ENCODE measurements at places on chromosomes 1 and 21. TPM values are rescaled to one million over a fixed set of nuclear protein-coding genes. Genes with fewer than 3 reads are reported as not detected.

DNA sequence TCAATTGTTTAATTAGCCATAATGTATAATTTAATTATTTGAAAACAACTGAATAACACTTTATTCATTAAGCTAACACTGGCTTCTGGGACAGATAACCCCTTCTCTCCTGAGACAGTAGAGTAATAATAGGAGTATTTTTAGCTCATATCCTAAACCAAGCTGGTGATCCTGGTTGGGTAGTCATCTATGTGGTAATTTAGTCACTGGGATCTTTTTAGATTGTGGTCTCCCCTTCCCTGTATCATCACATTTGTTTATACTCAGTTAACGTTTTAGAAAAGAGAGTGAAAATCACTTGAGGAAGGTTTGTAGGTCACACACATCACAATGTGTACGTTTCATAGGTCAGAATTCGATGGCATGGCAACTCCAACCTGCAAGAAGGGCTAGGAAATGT, 1356.6 kb upstream of the ADGRL2 start:
- H3K4me1 ChIP-seq: no peaks in the 10 kb centered on the region
- no peaks in the 10 kb centered on the region for H3K36me3 ChIP-seq
- H3K27ac ChIP-seq: no peak overlapping the region
- no peaks in the 10 kb centered on the region for H3K27me3 ChIP-seq

DNA sequence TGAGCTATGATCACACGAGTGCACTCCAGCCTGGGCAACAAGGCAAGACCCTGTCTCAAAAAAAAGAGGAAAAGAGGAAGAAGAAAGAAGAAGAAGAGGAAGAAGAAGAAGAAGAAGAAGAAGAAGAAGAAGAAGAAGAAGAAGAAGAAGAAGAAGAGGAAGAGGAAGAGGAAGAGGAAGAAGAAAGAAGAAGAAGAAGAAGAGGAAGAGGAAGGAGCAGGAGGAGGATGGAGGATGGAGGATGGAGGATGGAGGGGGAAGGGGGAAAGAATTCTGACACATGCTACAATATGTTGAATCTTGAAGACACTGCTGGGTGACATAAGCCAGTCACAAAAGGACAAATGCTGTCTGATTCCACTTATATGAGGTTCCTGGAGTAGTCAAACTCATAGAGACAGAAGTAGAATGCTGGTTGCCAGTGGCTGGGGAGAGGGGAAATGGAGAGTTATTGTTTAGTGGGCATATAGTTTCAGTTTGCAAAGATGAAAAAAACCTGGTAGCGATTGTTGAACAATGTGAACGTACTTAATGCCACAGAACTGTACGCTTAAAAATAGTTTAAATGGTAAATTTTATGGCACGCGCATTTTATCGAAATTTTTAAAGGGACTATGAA, 47.3 kb upstream of the COA6 start:
- H3K36me3 ChIP-seq: no peaks in the 10 kb centered on the region
- no peaks in the 10 kb centered on the region for H3K4me1 ChIP-seq

GRCh38 chr1:229557200-229557850, 1.2 kb downstream of the ABCB10 start:
- peaks cover 3% of the 10 kb centered on the region for H3K4me1 ChIP-seq
- peak overlapping the region; percentile 94 for H3K27ac ChIP-seq
- H3K36me3 ChIP-seq: no peaks in the 10 kb centered on the region
- H3K27me3 ChIP-seq: no peaks in the 10 kb centered on the region

VN1R5 gene
- not detected for total RNA-seq

- H3K27ac ChIP-seq: peak overlapping the region; percentile 95
- H3K4me3 ChIP-seq: no peak overlapping the region
- no peaks in the 10 kb centered on the region for H3K27me3 ChIP-seq
- H3K4me1 ChIP-seq: peaks cover 34% of the 10 kb centered on the region
Measured at GRCh38 chr21:44866780-44867179, 6.7 kb downstream of the PTTG1IP start.

RCOR3 gene
- total RNA-seq: 10.3 TPM

CNR2 gene
- total RNA-seq: not detected

LCE6A gene
- total RNA-seq: not detected

LGR6 gene
- 26.0 TPM for total RNA-seq

GRCh38 chr1:149937759-149938158, 1.1 kb upstream of the MTMR11 start:
- peak overlapping the region; percentile 82 for H3K27ac ChIP-seq
- DNase-seq: no peak
- H3K4me1 ChIP-seq: peaks cover 27% of the 10 kb centered on the region
- H3K4me3 ChIP-seq: peak overlapping the region; percentile 93

- H3K4me3 ChIP-seq: no peak overlapping the region
- no peak for DNase-seq
- no peaks in the 10 kb centered on the region for H3K4me1 ChIP-seq
- no peak overlapping the region for H3K27ac ChIP-seq
- no peaks in the 10 kb centered on the region for H3K27me3 ChIP-seq
- H3K36me3 ChIP-seq: no peaks in the 10 kb centered on the region
Measured at GRCh38 chr1:207965392-207966387, 54.8 kb upstream of the CD34 start.

SUCO gene
- 7.8 TPM for total RNA-seq

DNA sequence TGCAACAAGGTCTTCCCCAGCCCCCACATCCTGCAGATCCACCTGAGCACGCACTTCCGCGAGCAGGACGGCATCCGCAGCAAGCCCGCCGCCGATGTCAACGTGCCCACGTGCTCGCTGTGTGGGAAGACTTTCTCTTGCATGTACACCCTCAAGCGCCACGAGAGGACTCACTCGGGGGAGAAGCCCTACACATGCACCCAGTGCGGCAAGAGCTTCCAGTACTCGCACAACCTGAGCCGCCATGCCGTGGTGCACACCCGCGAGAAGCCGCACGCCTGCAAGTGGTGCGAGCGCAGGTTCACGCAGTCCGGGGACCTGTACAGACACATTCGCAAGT, 3.8 kb downstream of the ZBTB18 start:
- no peaks in the 10 kb centered on the region for H3K4me1 ChIP-seq
- no peak overlapping the region for H3K4me3 ChIP-seq
- DNase-seq: no peak
- no peaks in the 10 kb centered on the region for H3K27me3 ChIP-seq

- H3K4me1 ChIP-seq: no peaks in the 10 kb centered on the region
- no peak overlapping the region for H3K4me3 ChIP-seq
- H3K27ac ChIP-seq: no peak overlapping the region
- no peaks in the 10 kb centered on the region for H3K27me3 ChIP-seq
Measured at GRCh38 chr1:186772228-186772627, 56.5 kb upstream of the PLA2G4A start.

DNA sequence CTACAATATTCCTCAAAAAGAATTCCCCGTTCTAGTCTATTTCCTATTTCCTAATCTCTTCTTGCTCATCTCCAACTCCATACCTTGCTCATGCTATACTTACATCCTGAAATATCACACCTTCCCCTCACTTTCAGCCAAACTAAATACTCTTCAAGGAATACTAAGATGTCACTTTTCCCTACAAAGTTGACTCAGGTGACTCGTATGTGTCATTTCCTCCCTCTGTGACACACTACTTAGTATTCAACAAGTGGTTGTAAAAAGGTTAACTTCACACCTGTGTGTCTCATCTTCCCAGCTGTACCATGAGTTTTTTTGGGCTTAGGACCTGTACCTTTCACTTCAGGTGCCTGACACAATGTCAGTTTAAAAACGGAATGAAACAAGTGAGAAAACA, 81.9 kb upstream of the LBR start:
- no peaks in the 10 kb centered on the region for H3K4me1 ChIP-seq
- no peaks in the 10 kb centered on the region for H3K27me3 ChIP-seq
- DNase-seq: no peak
- peaks cover 7% of the 10 kb centered on the region for H3K36me3 ChIP-seq

DNA sequence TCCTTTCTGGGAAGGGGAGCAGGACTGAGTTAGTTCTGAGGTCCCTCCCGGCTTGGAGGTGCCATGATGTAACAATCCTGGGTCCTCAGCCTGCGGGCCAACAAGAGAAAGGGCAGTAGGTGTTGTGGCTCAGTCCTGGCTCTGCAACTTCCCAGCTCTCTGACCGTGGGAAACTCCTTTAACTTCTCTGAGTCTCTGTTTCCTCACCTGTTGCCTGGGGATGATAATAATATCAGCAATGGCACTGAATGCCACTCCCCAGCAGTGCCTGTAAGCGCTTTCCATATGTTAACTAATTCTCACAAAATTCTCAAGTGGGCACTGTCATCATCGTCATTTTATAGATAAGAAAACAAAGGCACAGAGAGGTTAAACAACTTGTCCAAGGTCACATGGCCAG, 2.3 kb downstream of the PADI3 start:
- H3K4me3 ChIP-seq: no peak overlapping the region
- no peaks in the 10 kb centered on the region for H3K27me3 ChIP-seq
- no peaks in the 10 kb centered on the region for H3K36me3 ChIP-seq
- no peak overlapping the region for H3K27ac ChIP-seq

DNA sequence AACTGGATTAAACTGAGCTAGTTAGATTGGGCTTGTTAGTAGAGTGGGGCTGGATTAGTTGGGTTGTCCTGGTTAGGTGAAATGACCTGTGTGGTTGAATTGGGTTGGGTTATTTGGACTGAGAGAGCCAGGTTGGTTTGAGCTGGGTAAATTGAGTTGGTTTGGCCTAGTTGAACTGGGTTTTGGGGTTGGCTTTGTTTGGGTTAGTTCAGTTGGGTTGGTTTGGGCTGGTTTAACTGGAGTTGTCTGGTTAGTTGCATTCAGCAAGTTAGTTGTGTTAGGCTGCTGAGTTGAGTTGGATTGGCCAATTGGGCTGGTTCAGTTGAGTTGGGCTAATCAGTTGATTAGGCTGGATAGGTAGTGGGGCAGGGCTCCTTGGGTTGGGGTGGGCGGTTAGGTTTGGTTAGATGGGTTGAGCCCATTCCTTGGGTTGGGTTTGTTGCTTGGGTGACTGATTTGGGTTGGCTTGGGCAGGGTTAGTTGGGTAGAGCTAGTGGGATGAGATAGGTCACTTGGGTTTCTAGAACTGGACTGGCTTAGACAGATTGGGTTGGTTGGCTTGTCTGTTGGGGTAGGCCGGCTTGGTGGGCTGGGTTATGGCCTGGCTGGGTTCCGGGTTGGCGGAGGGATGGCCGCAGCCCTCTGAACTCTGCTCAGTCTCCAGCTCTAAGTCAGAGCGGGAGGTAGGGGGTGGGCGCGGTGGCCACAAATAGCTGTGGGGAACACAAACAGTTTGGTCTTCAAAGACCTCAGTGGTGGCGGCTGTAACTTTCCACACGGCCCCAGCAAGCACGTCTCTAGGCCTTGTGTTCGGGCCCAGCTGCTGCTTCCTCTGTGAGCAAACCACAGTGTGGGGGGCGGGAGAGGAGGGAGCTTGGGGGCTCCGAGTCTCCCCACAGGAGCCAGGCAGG, 67.2 kb upstream of the RUNX3 start:
- DNase-seq: no peak
- no peaks in the 10 kb centered on the region for H3K4me1 ChIP-seq
- no peak overlapping the region for H3K27ac ChIP-seq

DNA sequence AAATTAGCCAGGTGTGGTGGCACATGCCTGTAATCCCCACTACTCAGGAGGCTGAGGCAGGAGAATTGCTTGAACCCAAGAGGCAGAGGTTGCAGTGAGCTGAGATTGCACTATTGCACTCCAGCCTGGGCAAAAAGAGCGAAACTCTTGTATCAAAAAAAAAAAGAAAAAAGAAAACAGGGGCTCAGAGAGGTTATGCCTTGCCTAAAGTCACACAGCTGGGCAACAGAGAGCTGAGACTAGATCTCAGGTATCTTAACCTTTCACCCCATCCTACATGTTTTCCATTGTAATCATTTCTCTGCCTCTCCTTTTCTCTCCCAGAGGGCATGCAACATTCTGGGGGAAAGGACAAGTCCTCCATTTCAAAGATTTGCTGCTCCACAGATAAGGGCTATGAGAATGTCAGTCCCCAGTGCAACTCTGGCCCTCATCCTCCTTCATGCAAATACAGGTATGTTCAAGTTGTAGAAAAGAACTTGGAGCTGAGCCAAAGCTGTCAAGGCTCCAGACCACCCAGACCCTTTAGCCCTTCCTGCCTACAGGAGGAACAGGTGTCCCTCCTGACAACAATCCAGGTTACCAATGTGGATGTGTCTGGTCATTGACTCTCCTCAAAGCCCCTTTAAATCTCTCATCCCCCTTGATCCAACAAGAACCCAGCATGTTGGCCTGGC, 6.9 kb downstream of the SLC9A1 start:
- DNase-seq: no peak
- peaks cover 40% of the 10 kb centered on the region for H3K4me1 ChIP-seq
- no peaks in the 10 kb centered on the region for H3K27me3 ChIP-seq
- no peak overlapping the region for H3K4me3 ChIP-seq

GRCh38 chr21:38853421-38853919, 47.7 kb downstream of the ETS2 start:
- H3K4me1 ChIP-seq: no peaks in the 10 kb centered on the region
- no peaks in the 10 kb centered on the region for H3K36me3 ChIP-seq
- no peak for DNase-seq

DNA sequence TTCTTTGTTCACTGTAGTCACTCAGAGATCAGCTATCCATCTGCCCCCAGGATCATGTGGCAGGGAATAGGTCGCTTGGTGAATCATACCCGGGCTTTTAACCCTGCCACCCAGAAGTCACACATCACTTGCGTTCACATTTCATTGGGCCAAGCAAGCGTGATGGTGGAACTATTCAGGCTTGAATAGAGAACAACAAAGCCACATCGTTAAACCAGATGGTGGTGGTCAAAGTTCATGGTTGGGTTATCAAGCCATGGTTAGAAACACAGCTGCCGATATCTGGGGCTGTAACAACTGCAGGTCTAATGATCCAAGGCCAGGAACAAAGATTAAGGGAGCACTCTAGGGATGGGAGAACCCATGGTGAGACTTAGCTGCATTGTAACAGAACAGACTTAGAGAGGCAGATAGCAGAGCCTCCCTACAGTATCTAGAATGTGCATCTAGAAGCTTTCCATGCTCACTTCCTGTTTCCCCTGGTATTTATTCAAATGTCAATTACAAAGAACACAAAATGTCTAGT, 40.0 kb upstream of the PTPRC start:
- no peaks in the 10 kb centered on the region for H3K36me3 ChIP-seq
- no peaks in the 10 kb centered on the region for H3K27me3 ChIP-seq
- no peaks in the 10 kb centered on the region for H3K4me1 ChIP-seq
- no peak overlapping the region for H3K27ac ChIP-seq

DNA sequence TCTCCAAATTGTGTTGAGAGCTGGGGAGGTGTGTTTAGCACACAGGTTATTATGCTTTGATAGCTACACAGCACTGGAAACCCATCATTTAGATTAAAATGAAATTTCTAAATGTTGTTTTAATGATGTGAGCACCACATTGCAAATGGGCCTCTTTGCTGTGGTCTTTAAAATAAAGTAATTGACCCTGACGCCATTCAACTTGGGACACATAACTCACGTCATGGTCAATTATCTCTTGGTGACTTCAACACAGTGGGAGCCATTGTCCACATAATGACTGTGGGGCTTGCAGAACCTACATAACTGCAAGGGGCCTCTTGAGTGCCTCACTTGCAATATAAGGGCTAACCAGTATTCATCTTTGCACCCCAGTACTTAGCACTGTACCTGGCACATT, 280.4 kb downstream of the HLX start:
- no peaks in the 10 kb centered on the region for H3K27me3 ChIP-seq
- no peak for DNase-seq
- no peaks in the 10 kb centered on the region for H3K36me3 ChIP-seq
- no peak overlapping the region for H3K4me3 ChIP-seq
- no peaks in the 10 kb centered on the region for H3K4me1 ChIP-seq
